ENCODE measurements at places on chromosomes 3 and 15.

DNA sequence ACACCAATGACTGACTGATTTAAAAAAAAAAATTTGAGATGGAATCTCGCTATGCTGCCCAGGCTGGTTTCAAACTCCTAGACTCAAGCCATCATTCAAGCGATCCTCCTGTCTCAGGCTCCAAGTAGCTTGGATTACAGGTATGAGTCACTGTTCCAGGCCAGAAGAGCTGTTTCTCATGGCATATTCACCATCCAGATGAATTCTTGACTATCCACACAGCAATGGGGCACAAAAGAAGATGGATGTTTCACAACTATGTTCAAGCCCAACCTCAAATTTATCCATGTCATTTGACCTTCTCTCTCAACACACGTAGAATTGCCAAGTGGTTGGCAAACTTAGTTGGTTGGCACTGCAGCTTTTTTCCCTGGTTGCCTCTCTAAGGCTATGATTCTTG lies 40.6 kb downstream of the PRICKLE2 start:
- no peak for DNase-seq

- no peak for DNase-seq
These were observed 8.2 kb upstream of the PRKAR2A start for GRCh38 chr3:48855681-48856447.

- DNase-seq: no peak
These were observed 253.5 kb downstream of the SHQ1 start for GRCh38 chr3:72594615-72595215.

DNA sequence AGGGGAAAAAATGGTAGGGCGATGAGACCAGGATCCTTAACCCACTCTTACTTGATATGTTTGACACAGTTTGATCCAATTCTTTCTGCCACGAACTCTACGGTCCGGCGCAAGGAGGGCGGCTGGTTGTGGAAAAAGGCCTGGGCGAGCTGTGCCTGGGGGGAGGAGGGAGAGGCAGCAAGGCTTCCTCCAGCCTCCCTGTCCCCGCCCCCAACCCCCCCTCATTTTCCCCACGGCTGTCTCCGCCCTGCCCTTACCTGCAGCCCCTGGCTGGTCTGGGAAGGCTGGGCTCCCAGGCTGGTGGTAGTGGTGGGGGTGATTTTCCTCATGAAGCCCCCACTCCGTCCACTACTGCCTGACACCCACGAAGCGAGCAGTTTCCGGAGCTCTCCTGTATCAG lies 8.0 kb downstream of the CDAN1 start:
- DNase-seq: no peak

GRCh38 chr3:104190681-104191080 lies 1176.0 kb upstream of the ALCAM start:
- no peak for DNase-seq

DNA sequence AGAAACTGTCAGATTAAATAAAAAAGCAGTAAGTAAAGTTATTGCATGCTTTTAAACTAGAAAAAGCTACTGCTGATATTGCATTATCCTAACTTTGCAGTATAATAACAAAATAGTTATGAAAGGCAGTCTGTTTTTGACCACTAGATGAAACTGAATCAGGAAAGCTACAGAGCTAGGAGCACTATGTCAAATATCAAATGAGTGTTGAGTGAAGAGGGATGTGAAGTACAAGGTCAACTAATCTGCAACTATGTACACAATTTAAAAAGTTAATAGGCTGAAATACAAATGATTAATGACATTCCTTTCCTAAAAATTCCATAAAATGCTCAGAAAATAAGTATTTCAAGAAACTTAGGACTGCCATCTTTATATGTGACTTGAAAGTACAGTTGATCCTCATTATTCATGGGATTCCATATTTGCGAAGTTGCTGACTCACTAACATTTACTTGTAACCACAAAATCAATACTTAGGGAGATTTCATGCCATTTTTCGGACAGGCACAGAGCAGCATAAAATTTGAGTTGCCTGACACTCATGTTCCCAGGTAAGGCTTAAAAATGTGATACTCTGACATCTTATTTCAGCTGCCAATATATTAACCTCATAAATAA lies 34.5 kb downstream of the SLC4A7 start:
- no peak for DNase-seq

- DNase-seq: no peak
These were observed 781 bp downstream of the TRNT1 start for GRCh38 chr3:3127432-3128010.

DNA sequence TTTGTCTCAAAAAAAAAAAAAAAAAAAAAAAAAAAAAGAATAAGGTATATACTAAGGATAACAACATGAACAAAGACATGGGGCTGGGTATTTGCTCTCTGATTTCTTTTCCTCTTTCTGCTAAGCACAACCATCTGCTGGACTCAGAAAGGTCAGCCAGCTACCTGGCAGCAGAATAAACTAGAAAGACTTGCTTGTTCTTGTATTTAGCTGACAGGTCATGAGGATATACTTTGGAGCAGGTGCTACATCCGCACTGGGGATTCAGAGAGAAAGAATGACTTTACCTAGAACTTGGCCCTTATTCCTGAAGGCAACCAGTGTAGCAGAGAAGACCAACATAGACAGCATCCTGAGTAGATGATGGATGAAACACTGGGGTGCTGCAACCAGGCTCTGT lies 550.5 kb downstream of the NTRK3 start:
- DNase-seq: no peak

GRCh38 chr3:192684151-192684550 lies 43.2 kb downstream of the FGF12 start:
- no peak for DNase-seq

DNA sequence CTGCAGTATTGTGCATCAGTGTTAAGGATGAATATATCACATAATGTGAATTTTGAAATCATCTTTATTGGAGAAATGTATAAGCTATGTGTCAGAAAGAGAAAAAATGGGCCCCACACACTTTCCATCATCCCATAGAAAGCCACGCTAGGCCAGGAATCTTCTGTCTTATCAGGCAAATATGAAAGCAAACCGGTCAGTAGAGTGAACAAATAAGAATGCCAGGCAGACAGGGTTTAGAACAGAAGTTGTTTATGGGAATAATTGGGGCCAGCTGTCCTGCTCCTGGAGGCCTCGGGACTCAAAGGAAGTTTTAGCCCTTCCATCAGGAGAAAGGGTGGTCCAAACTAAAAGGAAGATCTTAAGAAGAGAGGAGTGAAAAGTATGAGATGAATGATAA lies 39.5 kb downstream of the ZNF280D start:
- no peak for DNase-seq

- no peak for DNase-seq
These were observed 605 bp downstream of the DCUN1D1 start for GRCh38 chr3:182979674-182980191.

DNA sequence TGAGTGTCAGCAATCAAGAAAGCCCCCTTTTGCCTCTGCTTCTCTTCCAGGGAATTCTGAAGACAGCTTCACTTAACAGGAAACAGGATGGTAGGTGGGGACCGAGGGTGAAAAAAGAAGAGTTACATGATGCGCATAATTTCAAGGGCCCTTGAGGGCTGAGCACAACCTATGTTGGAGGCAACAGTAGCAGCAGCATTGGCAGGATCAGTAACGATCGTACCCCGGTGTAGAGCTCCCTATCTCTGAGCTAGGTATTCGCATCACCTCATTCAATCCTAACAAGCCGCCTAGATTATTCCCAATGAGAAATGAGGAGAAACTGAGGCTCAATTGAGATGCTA lies 432 bp upstream of the RAD54L2 start:
- DNase-seq: no peak

DNA sequence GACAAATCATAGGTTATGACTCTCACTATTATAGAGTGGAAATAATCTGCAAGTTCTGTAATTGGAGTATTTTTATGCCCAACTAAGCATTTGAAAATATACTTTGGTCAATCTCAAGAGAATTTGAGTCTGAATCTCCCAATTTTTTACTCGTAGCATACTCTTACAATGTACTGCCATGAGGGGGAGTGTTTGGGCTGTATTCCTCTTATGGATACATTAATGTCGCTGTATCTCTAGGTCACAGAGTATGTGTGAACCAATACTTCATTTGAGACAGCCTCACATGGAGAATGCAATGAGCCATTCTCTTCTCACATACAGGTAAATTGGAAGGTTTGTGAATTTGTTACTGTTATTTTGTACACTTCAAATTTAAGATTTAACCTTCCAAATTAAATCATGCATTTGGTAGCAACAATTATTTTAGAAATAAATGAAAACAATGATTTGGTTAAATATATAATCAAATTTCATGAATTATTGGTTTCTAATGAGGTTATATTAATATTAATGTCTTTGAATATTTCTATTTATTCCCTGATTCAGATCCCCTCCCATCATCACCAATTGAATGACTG lies 5.5 kb upstream of the CD200 start:
- DNase-seq: no peak

DNA sequence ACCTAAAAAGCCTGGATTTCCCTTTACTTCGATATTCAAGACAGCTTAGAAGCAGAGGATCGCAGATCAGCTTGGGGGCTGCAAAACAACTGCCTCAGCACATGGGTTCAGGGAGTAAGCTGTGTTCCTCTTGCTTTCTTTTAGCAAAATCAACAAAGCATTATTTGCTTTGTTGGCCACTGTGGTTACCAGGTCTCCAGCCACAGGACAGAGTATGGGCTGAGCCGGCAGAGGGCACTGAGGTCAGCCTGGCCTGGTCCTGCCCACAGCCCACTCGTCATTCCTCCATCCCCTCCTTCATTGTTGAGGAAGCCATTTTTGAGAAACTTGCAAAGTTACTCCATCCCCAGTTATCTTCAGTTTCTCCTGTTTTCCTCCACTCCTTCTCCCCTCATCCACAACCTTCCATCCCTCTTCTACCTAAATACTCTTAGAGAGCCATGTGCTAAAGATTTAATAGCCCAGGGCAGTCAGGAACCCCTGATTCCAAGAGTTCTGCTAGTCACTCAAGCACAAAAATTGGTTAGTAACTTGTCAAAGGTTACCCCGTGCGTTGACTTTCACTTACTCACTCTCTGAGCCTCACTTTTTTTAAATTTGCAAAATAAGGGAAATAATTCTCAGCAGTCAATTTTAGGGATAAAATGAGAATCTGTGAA lies 60.0 kb upstream of the HES1 start:
- no peak for DNase-seq

DNA sequence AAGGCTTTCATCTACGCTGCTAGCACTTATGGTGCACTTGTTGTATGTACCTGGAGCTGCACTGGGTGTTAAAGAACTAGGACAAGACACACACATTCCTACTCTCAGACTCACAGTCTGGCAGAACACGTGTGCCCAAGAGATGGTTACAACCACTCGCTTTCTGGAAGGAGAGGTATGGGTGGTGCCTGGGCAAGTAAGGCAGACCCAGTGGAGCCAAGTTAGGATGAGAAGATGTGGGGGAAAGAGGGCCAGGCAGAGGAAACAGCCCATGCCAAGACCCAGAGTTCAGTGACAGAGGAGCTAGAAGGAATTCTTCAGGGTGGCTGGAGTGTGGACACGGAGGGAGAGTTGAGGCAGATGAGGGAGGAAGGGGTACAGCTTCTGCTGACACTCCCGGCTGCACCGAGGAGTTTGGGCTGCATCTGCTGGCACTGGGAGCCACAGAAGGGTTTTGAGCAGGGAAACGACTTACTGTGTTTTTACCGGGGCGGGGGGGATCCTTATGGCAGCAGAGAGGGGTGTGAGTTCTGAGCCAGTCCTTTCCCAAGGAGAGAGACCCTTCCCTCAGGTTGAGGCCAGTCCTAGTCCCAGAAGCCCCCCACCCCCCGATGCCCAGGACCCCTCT lies 59.0 kb downstream of the GRIP2 start:
- no peak for DNase-seq

GRCh38 chr3:132209855-132210254 lies 107.4 kb upstream of the ACP3 start:
- DNase-seq: no peak

GRCh38 chr3:114081037-114081436 lies 24.5 kb downstream of the QTRT2 start:
- DNase-seq: no peak

GRCh38 chr3:101243285-101244211 lies 76.8 kb downstream of the IMPG2 start:
- no peak for DNase-seq

Measured in stimulated activated CD8-positive, alpha-beta memory T cell treated with anti-CD3 and anti-CD28 coated beads, Interleukin-2, amount 100 ng/mL, for 1 hour (primary cell).